NCI-H460 (cell line): ENCODE measurements at places on chromosomes 4 and X. TPM values are rescaled to one million over a fixed set of nuclear protein-coding genes. Genes with fewer than 3 reads are reported as not detected.

DGKQ gene
- 7.5 and 7.9 TPM in 2 replicates for total RNA-seq

S100P gene
- total RNA-seq = 169 and 210 TPM in 2 replicates

FAM149A gene
- total RNA-seq = 0.46 and 1.2 TPM in 2 replicates

IBSP gene
- total RNA-seq = not detected in 2 replicates

GPC4 gene
- not detected in 2 replicates for total RNA-seq

NPY2R gene
- not detected in 2 replicates for total RNA-seq

ADH4 gene
- not detected in 2 replicates for total RNA-seq
